ENCODE measurements at places on chromosomes 3 and 15. TPM values are rescaled to one million over a fixed set of nuclear protein-coding genes. Genes with fewer than 3 reads are reported as not detected.

Gene HAPLN3
- total RNA-seq = 22.9 TPM

Gene SNTN
- total RNA-seq = not detected

Gene SNX33
- total RNA-seq = 15.7 TPM

Gene ARGFX
- not detected for total RNA-seq

Gene CCR3
- not detected for total RNA-seq

Gene TMEM42
- total RNA-seq = 10.5 TPM

Gene GOLGA8S
- total RNA-seq = 0.18 TPM

Gene PAQR5
- total RNA-seq = 88.0 TPM

Gene MBNL1
- total RNA-seq = 64.9 TPM

Gene SPATA16
- total RNA-seq = not detected

Gene ZKSCAN7
- total RNA-seq = not detected

Gene CILP
- 0.23 TPM for total RNA-seq

Gene ARL8B
- total RNA-seq = 71.0 TPM

Gene HES1
- total RNA-seq = 13.9 TPM

Gene TMEM207
- total RNA-seq = not detected

Gene C3orf18
- 2.5 TPM for total RNA-seq

Gene SPTBN5
- total RNA-seq = 0.13 TPM

Gene CCDC39
- total RNA-seq = not detected

Gene BFSP2
- total RNA-seq = not detected

Measured in A549 treated with GW870086 at 1 μM for 4 hours (cell line).